ENCODE measurements at places on chromosomes 2 and 18. TPM values are rescaled to one million over a fixed set of nuclear protein-coding genes. Genes with fewer than 3 reads are reported as not detected.

- no peak for DNase-seq
Measured at GRCh38 chr2:173021939-173022371, 53.7 kb upstream of the MAP3K20 start.

Gene MOCOS
- 0.25 TPM for polyA plus RNA-seq

DNA sequence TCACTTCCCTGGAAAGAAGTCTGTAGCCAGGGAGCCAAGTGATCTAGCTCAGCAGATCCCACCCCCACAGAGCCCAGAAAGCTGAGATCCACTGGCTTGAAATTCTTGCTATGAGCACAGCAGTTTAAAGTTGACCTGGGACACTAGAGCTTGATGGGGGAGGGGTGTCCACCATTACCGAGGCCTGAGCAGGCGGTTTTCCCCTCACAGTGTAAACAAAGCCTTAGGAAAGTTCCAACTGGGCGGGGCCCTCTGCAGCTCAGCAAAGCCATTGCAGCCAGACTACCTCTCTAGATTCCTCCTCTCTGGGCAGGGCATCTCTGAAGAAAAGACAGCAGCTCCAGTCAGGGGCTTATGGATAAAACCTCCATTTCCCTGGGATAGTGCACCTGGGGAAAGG, 887.2 kb upstream of the LRATD1 start:
- no peak for DNase-seq

Gene C2orf81
- polyA plus RNA-seq = 3.5 TPM

- no peak for DNase-seq
Measured at GRCh38 chr2:219631904-219632759, 4.7 kb downstream of the SLC4A3 start.

DNA sequence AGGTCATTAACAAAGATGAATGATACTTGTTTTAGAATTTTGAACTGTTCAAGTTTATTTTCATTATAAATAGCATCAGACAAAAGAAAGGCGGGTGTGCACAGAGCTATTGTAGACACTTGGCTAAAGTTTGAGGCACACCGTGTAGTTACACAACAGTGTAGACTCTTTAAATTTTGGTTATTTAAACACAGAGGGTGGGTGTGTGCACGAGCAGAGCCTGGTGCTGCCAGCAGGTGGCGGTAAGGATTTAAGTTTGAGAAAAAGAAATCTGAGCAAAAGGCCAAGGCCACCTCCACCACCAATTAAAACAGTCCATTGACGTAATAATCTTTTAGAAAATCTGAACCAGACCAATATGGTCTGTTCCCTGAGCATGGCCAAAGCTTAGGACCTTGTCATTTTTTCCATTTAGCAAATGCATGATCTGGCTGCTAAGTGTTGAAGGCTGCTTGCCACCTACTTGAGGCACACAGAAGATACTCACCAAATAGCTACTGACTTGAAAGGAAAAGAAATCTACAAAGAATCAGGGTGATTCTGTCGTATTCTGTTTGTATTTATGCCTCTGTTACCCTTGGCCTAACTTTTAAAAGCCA, 14.3 kb downstream of the COPS7B start:
- no peak for DNase-seq

Gene CXCR4
- polyA plus RNA-seq = 55.7 TPM

Gene ADGRF3
- polyA plus RNA-seq = 1.7 TPM

GRCh38 chr2:217285926-217286325, 426.1 kb upstream of the TNP1 start:
- DNase-seq = no peak

Gene FBXO15
- polyA plus RNA-seq = not detected
